Endothelial cell (in vitro differentiated cells): ENCODE measurements at places on chromosomes 3 and 15.

DNA sequence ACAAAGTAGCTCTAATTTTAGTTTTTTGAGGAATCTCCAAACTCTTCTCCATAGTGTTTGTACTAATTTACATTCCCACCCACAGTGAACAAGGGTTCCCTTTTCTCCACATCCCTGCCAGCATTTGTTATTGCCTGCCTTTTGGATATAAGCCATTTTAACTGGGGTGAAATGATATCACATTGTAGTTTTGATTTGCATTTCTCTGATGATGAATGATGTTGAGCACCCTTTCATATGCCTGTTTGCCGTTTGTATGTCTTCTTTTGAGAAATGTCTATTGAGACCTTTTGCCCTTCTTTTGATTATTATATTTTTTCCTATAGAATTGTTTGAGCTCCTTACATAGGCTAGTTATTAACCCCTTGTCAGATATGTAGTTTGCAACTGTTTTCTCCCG, 239.9 kb upstream of the TPM1 start:
- no peak for DNase-seq

- no peak for DNase-seq
Measured at GRCh38 chr3:14875411-14876175, 56.8 kb downstream of the FGD5 start.

GRCh38 chr15:58523634-58524033, 91.8 kb downstream of the LIPC start:
- DNase-seq = no peak

DNA sequence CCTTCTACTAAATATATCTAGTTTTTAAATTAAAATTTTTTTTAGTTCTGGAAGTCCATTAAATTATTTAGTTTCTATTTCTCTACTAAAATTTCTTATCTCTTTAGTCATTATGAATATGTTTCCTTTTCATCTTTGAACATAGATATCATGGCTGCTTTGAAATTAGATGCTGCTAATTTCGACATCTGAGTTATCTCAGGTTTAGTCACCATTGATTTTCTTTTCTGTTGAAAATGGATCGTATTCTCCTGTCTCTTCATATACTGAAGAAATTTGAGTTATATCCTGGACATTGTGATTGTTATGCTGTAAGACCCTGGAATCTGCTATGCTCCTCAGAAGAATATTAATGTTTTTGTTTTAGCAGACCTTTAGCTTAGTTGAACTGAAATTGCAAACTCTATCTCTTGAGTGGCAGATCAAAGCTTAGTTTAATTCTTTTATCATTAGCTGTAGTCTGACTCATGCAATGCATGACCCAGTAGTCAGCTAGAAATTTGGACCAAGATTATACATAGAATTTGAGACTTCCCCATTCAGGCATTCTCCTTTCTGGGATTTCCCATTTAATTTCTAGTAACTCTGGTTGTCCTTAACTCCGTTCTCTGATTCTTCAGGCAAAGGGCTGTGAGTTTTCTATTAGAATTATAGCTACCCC, 439.8 kb upstream of the IL12A start:
- no peak for DNase-seq

DNA sequence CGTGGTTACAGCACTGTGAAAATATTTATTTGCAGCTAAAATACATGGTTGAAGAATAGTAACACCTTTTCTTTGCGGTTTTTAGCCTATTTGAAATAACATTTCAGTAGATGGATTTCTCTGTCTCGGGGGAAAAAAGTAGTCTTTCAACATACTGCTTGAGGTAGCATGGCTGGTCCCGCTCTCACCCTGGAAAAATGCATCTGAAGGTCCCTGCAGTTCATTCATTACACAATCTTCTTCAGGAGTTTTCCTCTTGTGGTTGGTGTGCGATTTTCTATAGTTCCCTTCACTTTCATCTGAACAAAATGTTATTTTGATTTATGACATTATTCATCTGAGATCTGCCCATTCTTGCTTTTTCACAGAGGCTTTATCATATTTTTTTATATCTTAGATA, 75.9 kb downstream of the STRIT1 start:
- DNase-seq = no peak

- DNase-seq = no peak
Measured at GRCh38 chr3:108051005-108051404, 39.8 kb downstream of the CD47 start.

- DNase-seq = no peak
Measured at GRCh38 chr3:47265008-47265407, 17.6 kb downstream of the KIF9 start.

- DNase-seq = no peak
Measured at GRCh38 chr15:37907136-37907535, 27.3 kb upstream of the TMCO5A start.

DNA sequence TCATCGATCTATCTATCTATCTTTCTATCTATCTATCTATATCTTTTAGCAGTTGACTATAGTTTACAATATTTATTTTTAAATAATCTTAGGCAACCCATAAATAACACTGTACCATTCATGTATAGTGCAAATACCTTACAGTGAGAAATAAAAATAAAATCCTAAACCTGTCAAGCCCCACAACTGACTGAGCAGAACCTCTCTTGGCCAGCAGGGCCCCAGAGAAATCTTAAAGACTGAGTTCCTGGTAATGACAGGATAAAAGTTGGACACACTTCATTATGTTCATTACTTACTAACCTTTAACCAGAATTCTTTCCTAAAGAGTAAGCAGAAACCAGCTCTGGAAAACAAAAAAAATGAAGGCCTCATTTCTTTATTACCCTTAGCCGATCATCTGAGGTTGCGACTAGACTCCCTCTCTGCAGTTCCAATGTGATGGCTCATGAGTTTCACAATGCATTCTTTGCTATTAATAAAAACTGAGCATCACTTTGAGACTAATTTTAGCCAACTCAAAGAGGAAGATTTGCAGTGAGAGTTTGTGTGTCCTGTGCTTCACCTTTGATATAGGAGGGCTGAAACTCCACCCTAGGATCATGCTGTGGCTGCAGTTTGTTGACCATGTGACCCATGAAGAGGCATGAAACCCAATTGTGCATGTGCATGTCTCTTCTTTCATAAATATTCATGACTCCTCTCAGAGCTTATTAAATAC, 1072.0 kb downstream of the NSUN3 start:
- DNase-seq = no peak

DNA sequence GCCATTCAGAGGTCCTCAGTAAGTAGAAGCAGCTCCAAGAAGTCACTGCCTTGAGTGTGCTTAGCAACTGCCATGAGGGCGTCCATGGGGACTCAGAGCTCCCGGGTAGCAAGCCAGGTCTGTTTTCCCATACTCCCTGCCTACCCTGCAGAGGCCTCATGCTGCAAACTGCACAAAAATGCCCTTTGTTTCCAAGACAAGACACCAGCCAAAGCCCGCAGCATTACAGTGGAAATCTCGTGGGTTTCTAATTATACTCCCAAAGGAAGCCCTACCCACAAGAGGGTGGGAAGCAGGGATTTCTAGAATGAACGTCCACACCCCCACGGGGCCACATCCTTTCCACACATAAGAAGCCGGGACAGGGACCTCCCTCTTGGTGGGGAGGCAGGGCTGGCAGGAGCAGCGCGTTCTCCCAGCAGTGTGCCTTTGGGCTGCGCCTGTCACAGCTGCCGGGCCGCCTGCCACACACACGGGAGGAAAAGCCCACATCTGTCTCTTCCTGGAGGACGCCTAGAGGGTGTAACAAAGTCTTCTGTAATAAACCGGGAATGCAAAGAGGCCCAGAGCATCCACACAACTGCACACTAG, 31.1 kb downstream of the FAM174B start:
- DNase-seq = no peak

DNA sequence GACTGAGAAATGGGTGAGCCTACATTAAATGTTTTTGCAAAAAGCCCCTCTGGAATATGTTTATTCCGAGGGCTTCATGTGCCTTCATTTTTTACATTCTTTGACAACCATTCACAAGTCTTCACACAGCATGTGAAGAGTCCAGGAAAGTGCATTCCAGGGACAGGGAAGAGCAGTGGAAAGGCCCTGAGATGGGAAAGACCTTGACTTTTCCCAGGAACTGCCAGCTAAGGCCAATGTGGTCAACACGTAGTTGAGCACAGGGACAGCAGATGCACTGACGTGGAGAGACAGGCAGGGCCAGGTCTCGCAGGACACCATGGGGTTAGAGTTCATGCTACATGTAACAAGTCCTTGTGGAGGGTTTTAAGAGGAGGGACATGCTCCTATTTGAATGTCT, 21.7 kb downstream of the SSR3 start:
- no peak for DNase-seq

DNA sequence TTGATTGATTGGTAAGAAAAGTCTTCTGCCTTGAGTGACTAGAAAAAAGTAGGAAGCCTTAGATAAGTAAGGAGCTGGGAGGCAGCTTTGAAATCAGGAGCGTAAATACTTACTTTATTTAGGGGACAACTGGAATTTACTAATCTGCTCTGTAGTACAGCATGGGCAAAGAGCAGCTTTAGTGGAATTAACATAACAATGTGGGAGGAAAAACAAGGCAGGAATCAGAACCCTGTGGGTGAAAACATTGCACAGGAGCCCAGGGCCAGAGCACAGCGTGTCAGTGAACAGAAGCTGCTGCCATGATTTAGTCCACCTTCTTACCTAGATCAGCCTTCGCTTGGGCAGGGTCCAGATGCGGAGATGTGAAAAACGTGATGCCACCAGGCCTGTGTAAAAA, 14.6 kb downstream of the FMN1 start:
- DNase-seq = no peak

- no peak for DNase-seq
Measured at GRCh38 chr3:61524933-61525332, 36.4 kb upstream of the PTPRG start.
